Cardiac septum (tissue), 1 donor: ENCODE measurements at places on chromosomes 1 and 21. TPM values are rescaled to one million over a fixed set of nuclear protein-coding genes. Genes with fewer than 3 reads are reported as not detected.

PDE9A gene
- 1.1 TPM for total RNA-seq

DNA sequence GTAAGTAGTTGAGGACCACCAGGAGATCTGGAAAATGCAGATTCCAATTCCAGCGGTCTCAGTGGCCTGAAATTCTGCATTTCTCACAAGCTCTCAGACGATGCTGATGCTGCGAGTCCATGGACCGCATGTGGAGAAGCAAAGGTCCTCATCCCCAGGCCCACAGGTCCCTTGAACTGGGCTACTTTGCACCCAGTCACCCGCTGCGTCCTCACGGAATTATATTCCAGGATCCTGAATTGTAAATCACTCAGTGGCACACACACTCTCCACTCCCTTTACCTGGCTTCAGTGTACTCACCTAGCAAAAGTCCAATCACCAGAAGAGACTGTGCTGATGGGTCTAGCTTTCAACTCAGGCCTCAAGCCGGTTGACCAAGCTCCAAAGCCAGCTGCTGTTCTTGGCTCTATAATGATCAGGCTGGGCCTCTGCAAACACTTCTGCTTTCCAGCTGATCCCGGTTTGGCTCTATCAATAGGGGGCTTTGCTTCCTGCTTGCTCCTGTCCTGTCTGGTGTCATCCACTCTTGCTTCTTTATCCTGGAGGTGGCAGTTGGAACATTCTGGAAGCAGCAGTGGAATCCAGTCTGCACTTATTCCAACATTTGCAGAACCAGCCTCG, 904 bp upstream of the RPL22 start:
- DNase-seq = no peak

GRCh38 chr1:99710994-99711393, 55.4 kb downstream of the FRRS1 start:
- DNase-seq = no peak

DNA sequence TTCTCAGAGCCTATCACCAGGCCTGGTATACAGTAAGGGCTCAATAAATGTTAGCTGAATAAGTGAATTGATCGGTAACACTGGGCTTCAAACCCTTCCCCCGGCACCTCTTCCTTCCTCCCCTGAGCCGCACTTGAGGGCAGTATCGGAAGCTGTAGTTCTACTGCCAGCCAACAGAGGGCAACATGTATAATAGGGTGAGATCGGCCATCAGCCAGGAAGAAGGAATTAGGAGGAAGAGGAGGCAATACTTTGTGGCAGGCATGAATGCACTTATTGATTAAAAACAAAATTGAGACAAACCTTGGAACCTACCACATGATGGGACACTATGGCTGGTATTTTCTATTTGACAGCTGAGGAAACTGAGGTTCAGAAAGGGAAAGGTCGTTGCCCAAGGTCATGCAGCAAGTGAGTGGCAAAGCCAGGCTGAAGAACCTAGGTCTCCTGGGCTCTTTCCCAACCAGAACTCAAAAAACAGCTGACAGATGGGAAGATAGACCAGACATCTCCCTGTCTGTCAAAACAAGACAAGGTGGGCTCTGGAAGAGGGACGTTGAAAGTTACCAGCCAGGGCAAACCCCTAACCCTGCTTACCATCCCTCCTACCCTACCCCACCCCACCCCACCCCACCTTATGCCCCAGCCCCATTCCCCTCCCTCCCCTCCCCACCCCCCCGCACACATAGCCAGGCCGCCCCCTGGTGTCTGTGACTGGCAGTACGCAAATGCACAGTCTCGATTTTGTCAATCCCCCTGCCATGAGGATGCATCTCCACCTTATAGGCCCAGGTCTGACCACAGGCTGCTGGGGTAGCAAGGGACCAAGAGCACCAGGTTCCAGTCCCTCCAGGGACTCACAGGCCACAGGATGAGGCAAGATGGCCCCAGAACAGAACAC, 107.3 kb upstream of the RUNX3 start:
- no peak for DNase-seq

GRCh38 chr1:51071291-51072042, 30.6 kb upstream of the C1orf185 start:
- DNase-seq = no peak

CFHR5 gene
- not detected for total RNA-seq

GRCh38 chr1:203276916-203277545, 28.3 kb upstream of the BTG2 start:
- peak; percentile 64 for DNase-seq

DNA sequence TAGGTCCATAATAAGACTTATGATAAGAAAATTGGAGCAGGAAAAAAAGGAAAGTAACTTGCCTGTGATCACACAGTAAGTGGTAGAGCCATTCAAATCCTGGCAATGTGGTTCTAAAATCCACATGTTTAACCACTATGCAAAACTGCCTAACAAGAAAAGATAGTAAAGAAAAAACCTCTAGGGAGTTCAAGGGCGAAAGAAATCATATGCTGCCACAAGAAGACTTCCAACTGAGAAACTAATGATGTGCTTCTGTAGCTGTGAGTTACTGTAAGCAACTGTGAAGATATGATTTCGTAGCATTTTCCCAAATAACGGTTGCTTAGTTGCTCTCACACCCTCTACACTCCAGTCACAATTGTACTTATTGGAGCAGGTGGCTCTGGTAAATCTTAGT, 20.9 kb upstream of the LYPLAL1 start:
- DNase-seq = no peak

- no peak for DNase-seq
These were observed 77.4 kb downstream of the DISP1 start for GRCh38 chr1:222892137-222892769.
